ENCODE measurements at places on chromosomes 4 and X. TPM values are rescaled to one million over a fixed set of nuclear protein-coding genes. Genes with fewer than 3 reads are reported as not detected.

The ADGRG2 gene
- 1.3 TPM for total RNA-seq

DNA sequence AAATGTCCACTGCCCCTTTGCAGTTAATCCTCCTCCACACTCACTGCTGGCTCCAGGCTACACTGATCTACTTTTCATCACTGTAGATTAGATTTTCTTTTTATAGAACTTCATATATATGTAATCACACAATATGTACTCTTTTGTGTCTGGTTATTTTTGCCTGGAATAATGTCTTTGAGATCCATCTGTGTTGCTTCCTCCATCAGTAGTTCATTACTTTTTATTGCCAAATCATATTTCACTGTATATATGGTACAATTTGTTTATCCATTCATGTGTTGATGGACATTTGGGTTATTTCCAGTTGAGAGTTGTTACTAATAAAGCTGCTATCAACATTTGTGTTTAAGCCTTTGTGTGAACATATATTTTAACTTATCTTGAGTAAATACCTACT lies 126.4 kb upstream of the SMIM10 start:
- DNase-seq = no peak
- H3K36me3 ChIP-seq = no peaks in the 10 kb centered on the region
- H3K27me3 ChIP-seq = no peaks in the 10 kb centered on the region
- no peak overlapping the region for H3K4me3 ChIP-seq
- H3K27ac ChIP-seq = no peak overlapping the region

DNA sequence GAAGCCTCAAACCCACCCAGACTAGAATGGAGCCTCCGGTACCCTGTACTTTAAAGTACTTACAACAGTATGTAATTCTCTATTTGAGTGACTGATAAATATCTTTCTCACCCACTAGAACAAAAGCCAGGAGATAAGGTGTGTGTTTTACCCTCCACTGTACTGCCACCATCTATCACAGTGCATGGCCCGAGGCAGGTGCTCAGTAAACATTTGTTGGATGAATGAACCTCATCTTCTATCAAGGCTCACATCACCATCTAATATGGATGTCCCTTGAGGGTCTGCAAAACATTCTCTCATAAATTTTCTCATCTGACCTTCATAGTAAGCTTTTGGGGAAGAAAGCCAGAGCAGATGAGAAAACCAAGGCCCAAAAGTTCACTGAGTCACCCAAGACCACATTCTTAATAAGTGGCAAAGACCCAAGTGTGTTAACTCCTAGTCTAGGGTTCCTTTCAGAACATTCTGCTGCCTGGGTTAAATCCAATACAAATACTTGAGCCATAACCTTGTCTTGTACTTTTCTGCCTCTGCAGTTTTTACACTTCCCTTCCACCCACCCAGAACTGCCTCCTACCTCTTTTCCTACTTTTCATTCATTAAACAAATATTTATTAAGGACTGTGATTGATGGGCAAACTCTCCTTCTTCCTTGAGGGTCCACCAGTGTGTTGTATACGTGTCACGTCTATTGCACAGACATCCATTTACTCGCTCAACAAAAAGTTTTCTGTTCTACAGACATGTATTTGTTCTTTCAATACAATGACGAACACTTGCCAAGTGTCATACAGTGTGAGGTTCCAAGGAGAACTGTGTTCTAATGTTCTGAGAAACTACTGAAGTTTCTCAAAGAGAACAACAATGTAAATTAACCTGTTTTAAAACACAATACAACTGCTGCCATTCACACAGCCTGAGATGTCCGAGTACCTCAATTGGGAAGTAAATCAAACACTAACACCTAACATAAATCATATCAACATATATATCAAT lies 35.7 kb downstream of the APBB2 start:
- peaks cover 9% of the 10 kb centered on the region for H3K4me1 ChIP-seq
- no peak overlapping the region for H3K4me3 ChIP-seq
- H3K36me3 ChIP-seq = no peaks in the 10 kb centered on the region

GRCh38 chr4:114349543-114350175 lies 248.9 kb upstream of the UGT8 start:
- H3K4me3 ChIP-seq = no peak overlapping the region
- no peaks in the 10 kb centered on the region for H3K4me1 ChIP-seq
- no peaks in the 10 kb centered on the region for H3K36me3 ChIP-seq
- H3K27ac ChIP-seq = no peak overlapping the region
- H3K27me3 ChIP-seq = no peaks in the 10 kb centered on the region

GRCh38 chr4:109157696-109158095 lies 144.8 kb downstream of the COL25A1 start:
- H3K27ac ChIP-seq = no peak overlapping the region
- H3K36me3 ChIP-seq = no peaks in the 10 kb centered on the region
- H3K27me3 ChIP-seq = no peaks in the 10 kb centered on the region
- H3K4me3 ChIP-seq = no peak overlapping the region
- no peaks in the 10 kb centered on the region for H3K4me1 ChIP-seq
- no peak for DNase-seq
